ENCODE measurements at places on chromosomes 6 and 20.

GRCh38 chr6:49543087-49543858 is 7.2 kb upstream of the C6orf141 start:
- no peak for DNase-seq

DNA sequence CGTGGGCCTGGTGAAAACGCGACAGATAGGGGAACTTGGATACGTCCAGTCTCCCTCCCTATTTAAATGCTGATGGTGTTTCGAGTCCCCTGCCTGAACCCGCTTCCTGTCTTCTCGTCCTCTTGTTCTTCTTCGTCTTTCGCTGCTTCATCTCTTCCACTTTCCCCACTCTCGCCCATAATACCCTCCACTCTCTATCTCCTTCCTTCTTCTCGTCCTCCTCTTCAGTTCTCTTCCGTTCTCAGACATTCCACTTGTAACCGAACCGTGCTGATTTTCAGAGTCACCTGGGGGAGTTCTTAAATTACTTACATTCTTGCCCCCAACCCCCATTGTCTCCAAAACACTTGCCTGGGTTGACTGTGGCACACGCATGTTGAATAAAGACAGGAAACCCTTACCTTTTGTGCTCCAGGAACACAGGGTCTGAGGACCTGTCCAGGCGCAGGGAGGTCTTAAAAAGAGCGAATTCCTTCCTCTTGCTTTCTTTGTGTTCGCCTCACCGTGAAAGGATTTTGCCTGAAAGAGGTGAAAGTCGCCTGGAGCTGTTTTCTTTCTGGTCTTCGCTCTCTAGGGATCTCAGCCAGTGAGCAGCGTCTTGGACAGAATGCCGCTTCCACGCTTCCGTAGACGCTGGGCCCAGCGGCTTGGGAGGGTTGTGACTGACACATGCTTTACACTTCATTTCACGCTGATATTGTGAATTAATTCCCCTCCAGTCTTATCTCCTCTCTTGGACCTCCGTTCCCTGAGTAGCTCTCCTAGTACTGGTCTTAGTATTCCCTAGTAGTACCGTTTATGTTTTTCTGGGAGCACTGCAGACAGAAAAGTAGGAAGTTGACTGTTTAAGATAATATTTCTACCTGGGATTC is 184.0 kb downstream of the GPX5 start:
- peak overlapping the region; percentile 61 for H3K4me3 ChIP-seq
- H3K36me3 ChIP-seq: peaks cover 4% of the 10 kb centered on the region
- H3K27ac ChIP-seq: no peak overlapping the region

GRCh38 chr6:37170273-37171200 is 585 bp downstream of the PIM1 start:
- H3K36me3 ChIP-seq: peaks cover 52% of the 10 kb centered on the region
- no peaks in the 10 kb centered on the region for H3K27me3 ChIP-seq
- peak overlapping the region; percentile 91 for H3K4me3 ChIP-seq
- DNase-seq: peak; percentile 79

GRCh38 chr6:37709932-37710555 is 12.4 kb upstream of the MDGA1 start:
- H3K27ac ChIP-seq: no peak overlapping the region
- no peaks in the 10 kb centered on the region for H3K27me3 ChIP-seq
- H3K4me3 ChIP-seq: no peak overlapping the region
- no peak for DNase-seq
- H3K4me1 ChIP-seq: peaks cover 14% of the 10 kb centered on the region

DNA sequence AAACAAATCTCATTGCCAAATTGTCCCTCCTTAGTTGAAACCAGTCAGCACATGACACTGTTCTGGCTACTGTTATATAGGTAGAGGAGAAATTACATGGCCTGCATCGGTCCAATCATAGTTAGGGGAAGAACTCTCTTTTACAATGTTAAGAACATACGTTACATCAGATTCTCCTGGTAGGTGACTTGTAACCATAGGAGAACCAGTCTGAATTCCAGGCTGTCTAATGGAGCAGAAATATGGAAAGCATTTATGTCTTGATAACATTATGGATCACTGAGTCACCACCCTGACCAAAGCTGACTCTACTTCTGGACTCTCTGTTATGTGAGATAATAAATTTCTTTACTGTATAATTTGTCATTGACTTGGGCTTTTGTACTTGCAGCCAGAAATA is 40.9 kb downstream of the HTR1E start:
- no peaks in the 10 kb centered on the region for H3K36me3 ChIP-seq
- no peaks in the 10 kb centered on the region for H3K4me1 ChIP-seq
- no peak overlapping the region for H3K27ac ChIP-seq
- H3K27me3 ChIP-seq: peaks cover 1% of the 10 kb centered on the region
- no peak overlapping the region for H3K4me3 ChIP-seq

DNA sequence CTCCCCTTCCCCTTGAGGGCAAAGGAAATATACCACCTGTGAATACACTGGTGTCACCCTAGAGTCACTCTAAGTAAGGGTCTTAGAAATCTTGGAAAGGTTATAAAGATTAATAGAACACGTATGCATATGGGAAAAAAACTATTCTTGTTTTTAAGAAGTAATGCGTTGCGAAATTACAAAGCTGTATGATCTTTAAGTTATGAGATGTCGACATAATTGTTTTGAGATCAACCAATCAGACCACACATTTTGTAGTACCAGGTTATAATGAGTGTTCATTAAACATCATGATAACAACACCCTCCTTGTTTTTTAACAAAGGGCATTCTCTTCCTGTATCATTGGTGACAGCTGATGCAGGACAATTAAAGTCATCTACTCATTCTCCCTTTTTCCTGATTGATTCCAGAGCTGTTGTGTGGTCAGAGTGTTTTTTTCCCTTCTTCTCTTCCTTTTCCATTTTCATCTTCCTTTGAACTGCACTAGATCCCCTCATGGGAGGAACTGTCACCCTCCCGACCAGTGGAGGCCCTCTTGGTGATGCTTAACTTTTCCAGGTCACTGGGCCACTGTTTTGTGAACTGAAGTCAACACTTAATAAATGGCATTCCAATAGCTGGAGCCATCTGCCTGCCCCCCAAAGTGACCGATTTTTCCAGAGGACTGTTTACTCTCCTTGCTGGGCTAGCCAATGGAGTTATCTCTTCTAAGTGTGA is 37.0 kb downstream of the PRDM1 start:
- no peak overlapping the region for H3K4me3 ChIP-seq
- no peaks in the 10 kb centered on the region for H3K36me3 ChIP-seq
- H3K4me1 ChIP-seq: peaks cover 56% of the 10 kb centered on the region
- DNase-seq: no peak
- peaks cover 8% of the 10 kb centered on the region for H3K27me3 ChIP-seq

DNA sequence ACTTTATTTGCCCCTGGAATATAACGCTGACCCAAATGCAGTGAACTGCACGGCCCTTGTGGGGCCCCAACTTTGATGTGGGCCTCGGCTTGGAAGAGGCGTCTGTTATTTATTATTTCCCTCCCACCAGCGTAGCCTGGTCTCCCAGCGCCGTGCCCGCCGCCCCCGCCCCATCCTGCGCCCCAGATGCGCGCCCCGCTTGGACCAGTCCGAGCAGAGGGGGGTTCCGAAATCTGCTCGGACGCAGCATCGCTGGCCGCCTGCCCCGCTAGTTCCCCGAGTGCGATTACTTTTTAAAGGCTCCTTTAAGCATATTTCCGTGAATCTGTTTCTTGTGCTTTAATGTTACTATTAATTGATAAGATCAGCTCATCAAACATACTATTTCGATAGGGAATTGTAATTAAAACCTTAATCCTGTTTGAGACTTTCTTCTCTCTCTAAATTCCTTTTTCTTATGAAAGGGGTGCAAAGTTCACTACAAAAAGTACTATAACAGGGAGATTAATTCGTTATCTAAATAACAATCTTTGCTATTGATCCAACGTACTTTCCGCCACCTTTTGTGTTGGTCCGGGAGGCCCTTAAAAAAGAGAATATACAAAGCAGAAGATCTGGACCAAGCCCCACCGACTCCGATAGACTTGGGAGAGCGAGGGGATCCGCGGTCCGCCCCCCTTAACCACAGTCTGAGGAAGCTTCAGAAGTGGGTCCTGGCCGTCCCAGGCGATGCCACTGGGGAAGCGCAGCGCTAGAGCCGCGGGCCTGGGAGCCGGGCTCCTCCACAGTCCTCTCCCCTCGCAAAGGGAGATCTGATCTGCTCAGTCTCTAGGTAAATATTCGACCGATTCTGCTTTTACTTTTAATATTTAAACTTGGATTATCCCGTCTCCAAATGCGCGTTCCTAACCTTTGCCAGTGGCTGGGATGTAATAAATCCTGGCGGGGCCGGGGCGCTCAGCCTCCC is 10.2 kb downstream of the POU3F2 start:
- peaks cover 26% of the 10 kb centered on the region for H3K4me1 ChIP-seq
- no peak overlapping the region for H3K4me3 ChIP-seq
- DNase-seq: peak; percentile 34
- no peaks in the 10 kb centered on the region for H3K36me3 ChIP-seq

- H3K36me3 ChIP-seq: no peaks in the 10 kb centered on the region
- no peak overlapping the region for H3K27ac ChIP-seq
- H3K27me3 ChIP-seq: no peaks in the 10 kb centered on the region
- H3K4me1 ChIP-seq: no peaks in the 10 kb centered on the region
These were observed 28.4 kb downstream of the ATP9A start for GRCh38 chr20:51739722-51740249.

- no peak overlapping the region for H3K27ac ChIP-seq
- DNase-seq: no peak
- H3K27me3 ChIP-seq: peaks cover 55% of the 10 kb centered on the region
- no peaks in the 10 kb centered on the region for H3K4me1 ChIP-seq
- no peaks in the 10 kb centered on the region for H3K36me3 ChIP-seq
These were observed 25.6 kb downstream of the CDH22 start for GRCh38 chr20:46282669-46283068.

- peaks cover 23% of the 10 kb centered on the region for H3K36me3 ChIP-seq
- H3K4me3 ChIP-seq: no peak overlapping the region
- no peaks in the 10 kb centered on the region for H3K27me3 ChIP-seq
These were observed 30.0 kb downstream of the CDKAL1 start for GRCh38 chr6:20564269-20564668.

GRCh38 chr20:20363799-20364592 is 3.9 kb upstream of the INSM1 start:
- peak; percentile 47 for DNase-seq
- peaks cover 56% of the 10 kb centered on the region for H3K4me1 ChIP-seq
- H3K27ac ChIP-seq: peak overlapping the region; percentile 40
- H3K4me3 ChIP-seq: peak overlapping the region; percentile 25

- H3K36me3 ChIP-seq: no peaks in the 10 kb centered on the region
- no peak overlapping the region for H3K27ac ChIP-seq
- H3K4me1 ChIP-seq: no peaks in the 10 kb centered on the region
- H3K27me3 ChIP-seq: no peaks in the 10 kb centered on the region
These were observed 145.5 kb downstream of the GMDS start for GRCh38 chr6:2099870-2100269.

- peaks cover 50% of the 10 kb centered on the region for H3K27me3 ChIP-seq
- no peak overlapping the region for H3K4me3 ChIP-seq
- H3K27ac ChIP-seq: no peak overlapping the region
These were observed 42.4 kb downstream of the SLC2A10 start for GRCh38 chr20:46751856-46752255.

DNA sequence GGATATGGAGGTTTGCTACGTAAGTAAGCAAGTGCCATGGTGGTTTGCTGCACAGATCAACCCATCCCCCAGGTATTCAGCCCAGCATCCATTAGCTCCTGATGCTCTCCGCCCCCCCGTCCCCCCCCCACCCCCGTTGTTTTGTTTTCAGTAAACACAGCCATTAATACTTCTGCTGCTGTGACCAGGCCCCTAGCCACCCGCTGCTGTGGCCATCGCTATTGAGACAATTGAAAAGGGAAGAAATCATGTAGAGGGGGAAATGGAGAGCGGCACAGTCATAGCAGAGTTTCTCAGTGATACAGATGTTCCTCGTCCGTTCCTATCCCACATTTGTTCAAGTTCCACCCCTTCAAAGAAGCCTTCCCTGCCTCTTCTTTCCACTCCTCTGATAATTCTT is 24.9 kb downstream of the SLC35D3 start:
- no peak overlapping the region for H3K4me3 ChIP-seq
- H3K27ac ChIP-seq: no peak overlapping the region
- H3K4me1 ChIP-seq: no peaks in the 10 kb centered on the region

DNA sequence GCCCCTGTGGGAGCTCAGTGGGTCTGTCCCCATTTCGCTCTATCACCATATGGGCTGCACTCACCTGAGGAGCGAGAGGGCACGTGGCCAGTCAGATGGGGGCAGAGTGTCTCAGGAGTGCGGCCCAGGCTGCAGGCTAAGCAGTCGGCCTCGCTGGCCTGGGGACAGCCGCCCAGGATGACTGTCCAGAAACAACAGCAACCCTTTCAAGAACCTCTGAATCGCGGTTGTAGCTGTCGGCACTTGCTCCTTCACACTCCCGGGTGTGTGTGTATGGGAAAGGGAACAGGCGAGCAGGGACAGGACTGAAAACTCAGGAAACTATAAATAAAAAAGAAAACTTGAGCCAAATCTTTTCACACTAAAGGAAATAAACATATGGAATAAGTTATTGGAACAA is 63.1 kb downstream of the TFAP2A start:
- no peak for DNase-seq
- H3K4me1 ChIP-seq: peaks cover 4% of the 10 kb centered on the region
- H3K36me3 ChIP-seq: no peaks in the 10 kb centered on the region

- no peak overlapping the region for H3K4me3 ChIP-seq
- DNase-seq: no peak
- H3K36me3 ChIP-seq: no peaks in the 10 kb centered on the region
- H3K27ac ChIP-seq: no peak overlapping the region
- no peaks in the 10 kb centered on the region for H3K4me1 ChIP-seq
- peaks cover 37% of the 10 kb centered on the region for H3K27me3 ChIP-seq
These were observed 42.0 kb upstream of the GMPR start for GRCh38 chr6:16196260-16196983.

DNA sequence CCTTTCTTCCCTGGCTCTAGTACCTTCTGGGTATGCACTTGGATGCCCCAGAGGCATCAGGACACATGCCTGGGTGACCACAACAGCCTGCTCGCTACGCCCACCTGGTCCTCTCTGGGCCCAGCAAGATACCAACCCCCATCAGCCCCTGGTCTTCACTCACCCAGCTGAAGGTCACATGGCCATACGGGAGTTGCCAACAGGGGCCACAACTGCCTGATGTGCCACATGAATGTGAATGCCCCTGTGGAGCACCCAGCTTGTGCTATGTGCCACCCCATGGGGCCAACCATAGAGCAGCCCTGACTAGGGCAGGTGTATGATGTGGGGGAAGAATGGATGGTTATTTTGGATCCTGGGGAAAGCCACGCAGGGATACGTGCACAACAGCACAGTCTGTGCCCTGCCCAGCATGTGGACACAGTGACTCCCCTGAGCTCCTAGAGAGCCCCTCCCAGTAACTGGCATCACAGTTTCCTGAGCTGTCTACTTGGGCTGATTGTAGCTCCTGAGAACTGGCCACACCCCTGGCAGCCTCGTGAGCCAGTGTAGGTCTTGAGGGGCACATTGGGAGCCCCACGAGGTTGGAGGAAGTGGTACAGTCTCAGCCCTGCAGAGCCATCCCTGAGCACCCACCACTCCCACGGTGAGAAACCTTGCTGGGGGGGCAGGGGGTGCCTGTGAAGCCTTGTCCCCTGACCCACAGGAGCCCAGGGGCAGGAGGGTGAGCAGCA is 10.5 kb upstream of the PCMTD2 start:
- H3K27ac ChIP-seq: no peak overlapping the region
- DNase-seq: no peak
- no peaks in the 10 kb centered on the region for H3K36me3 ChIP-seq
- H3K4me1 ChIP-seq: no peaks in the 10 kb centered on the region
- no peak overlapping the region for H3K4me3 ChIP-seq

Measured in activated T-cell treated with anti-CD3 and anti-CD28 coated beads, Interleukin-2, amount 50 U/mL, for 24 hours (primary cell).